ENCODE measurements at places on chromosomes 11 and 22. TPM values are rescaled to one million over a fixed set of nuclear protein-coding genes. Genes with fewer than 3 reads are reported as not detected.
A peak's percentile ranks its signal among the peaks of the same experiment; 100 is the strongest.

The CTSW gene
- total RNA-seq = not detected

The GALNT18 gene
- 9.2 TPM for total RNA-seq

- DNase-seq = no peak
These were observed 78.8 kb downstream of the DDIAS start for GRCh38 chr11:82980292-82980691.

DNA sequence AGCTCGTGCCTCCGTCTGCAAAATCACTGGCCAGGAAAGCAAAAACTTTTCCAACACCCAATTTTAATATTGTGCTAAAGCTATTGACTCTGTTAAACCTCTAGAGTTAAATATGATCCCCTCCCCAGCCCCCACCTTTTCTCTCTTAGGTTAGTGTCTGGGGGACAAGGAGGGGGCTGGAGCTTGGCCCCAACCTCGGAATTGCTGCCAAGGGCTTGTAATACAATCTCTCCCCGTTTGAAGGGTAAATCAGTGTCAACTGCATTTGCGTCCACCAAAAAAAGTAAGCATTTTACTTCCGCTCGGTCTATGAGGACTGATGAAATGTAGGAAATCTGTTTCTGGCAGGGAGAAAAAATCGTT, at the start of gene GAS2:
Gene GAS2, plus strand, starts transcription at position 287 of the 363 bp plus-strand sequence. CDS start 8,259 bp downstream, outside the sequence.
- DNase-seq = no peak

- no peak for DNase-seq
These were observed 827 bp downstream of the PHF21B start for GRCh38 chr22:45008751-45009605.

DNA sequence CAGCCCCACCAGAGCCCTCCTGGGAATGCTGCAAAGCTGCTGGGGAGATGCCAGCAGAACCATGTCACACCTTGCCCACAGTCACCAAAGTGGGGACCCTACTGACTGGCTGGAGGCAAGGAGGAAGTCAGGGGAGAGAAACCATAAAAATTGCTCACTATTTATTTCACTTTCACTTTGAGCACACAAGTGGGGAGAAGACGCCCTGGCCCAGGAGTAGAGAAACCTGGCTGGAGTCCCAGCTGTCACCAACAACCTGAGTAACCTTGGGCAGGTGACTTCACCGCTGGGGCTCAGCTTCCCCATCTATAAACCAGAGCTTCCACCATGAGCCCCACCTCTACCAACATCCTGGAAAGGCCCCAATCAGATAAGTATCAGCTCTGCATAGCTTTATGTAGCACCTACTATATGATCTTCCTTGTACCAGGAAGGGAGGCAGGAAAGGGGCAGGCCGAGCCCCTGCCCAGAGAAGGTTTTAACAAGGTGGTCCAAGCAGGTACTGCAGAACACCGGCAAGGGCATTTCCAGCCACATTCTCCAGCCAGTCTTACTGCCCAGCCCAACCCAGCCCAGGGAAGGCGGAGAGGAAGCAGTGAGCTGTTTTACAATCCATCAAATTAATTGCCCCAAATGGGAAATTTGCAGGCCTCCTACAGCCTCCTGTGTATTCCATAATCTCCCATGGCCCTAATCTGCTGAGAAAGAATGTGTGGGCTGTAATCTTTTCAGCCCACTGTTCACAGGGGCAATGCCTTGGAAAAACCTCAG, 27.6 kb downstream of the PLEKHA7 start:
- DNase-seq = peak; percentile 82

GRCh38 chr11:85062659-85063058, 564.5 kb downstream of the DLG2 start:
- DNase-seq = no peak

GRCh38 chr11:11306855-11307254, 46.2 kb downstream of the CSNK2A3 start:
- DNase-seq = no peak

GRCh38 chr22:20946080-20946986, 20.7 kb upstream of the AIFM3 start:
- DNase-seq = no peak
